Caudate nucleus (tissue), 63 donors: ENCODE measurements at places on chromosomes 1 and 21.

- DNase-seq = no peak
These were observed 48.1 kb upstream of the EEIG2 start for GRCh38 chr1:108511764-108512163.

DNA sequence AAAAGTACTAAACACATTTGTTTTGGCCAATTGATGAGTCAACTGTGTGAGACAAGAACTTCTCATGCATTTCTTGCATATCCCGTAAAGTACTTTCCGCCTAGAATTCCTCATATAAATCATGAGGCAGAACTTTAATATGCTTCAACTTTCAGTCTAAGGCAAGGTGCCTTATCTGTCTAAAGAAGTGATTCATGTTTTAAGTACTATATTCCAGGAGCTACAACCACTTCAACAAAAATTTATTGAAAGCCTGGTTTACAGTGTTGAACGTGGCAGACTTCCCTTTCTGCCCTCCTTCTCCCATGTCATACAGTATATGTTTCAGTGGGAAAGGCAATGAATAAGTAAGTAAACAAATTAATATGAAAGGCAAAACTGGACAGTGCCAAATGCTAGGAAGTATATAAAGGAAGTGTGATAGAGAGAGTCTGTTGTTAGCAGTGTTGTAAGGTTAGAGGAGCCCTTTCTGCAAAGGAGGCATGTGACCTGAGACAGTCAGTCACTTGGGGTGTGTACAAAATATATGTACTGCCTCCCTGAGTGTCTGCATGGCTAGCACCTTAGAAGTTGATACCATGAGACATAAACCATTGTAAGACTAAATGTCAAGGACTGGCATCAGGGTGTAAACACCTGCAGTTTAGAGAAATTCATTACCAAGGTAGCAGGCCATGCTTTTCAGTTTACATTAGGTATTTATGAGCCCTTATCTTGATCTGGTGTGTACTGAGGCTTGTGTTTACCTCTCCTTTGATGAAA is 362.2 kb downstream of the SRGAP2C start:
- no peak for DNase-seq

GRCh38 chr1:159779403-159779851 is 1.3 kb upstream of the DUSP23 start:
- DNase-seq = no peak

DNA sequence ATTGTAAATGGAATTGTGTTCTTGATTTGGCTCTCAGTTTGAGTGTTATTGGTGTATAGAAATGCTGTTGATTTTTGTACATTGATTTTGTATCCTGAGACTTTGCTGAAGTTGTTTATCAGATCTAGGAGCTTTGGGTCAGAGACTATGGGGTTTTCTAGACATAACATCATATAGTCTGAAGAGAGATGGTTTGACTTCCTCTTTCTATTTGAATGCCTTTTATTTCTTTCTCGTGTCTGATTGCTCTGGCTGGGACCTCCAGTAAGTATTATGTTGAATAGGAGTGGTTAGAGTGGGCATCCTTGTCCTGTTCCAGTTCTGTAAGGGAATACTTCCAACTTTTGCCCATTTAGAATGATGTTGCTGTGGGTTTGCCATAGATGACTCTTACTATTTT is 39.1 kb upstream of the ANGPTL1 start:
- no peak for DNase-seq
